Left lobe of liver (tissue), 2 donors: ENCODE measurements at places on chromosomes 4 and X.

GRCh38 chr4:164439037-164439436 lies 314.9 kb upstream of the SMIM31 start:
- DNase-seq = no peak

- no peak for DNase-seq
Measured at GRCh38 chrX:117429501-117429900, 687.1 kb downstream of the KLHL13 start.

GRCh38 chr4:99945718-99946355 lies 581 bp downstream of the DNAJB14 start:
- DNase-seq = no peak

GRCh38 chrX:49260221-49260985 lies 4.1 kb downstream of the FOXP3 start:
- no peak for DNase-seq

GRCh38 chr4:82200046-82200445 lies 173.7 kb downstream of the HNRNPD start:
- DNase-seq = no peak

GRCh38 chrX:88072339-88073030 lies 554.9 kb downstream of the KLHL4 start:
- no peak for DNase-seq

DNA sequence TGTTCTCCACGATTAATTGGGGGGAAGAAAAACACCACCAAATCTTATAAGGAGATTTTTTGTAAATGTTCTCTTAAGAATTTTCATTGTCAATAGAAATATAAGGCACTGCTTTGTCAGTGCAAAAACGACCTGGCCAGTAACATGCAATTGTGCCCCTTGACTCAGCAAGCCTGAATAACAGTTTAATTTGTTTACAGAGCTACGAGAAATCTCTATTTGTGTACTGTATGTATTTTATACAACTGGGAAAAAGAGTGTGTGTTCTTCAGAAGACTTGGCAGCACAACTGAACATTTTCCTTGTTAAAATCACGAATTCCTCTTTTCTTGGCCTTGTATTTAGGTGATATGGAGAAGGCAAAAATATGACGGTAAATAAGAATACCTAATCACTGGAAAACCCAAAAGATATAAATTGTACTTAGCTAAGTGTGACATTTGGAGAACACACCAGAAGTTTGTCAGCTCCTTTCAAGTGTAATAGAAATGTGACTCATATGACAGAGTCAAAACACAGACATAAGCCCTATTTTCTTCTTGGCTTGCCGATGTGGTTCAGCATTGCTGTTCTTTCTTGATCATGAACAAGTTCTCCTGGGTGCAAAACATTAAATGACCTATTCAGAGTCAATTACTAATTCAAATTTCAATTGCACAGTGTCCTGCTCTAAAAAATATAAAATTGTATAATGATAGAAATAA lies 945.0 kb upstream of the INTU start:
- DNase-seq = no peak

- no peak for DNase-seq
Measured at GRCh38 chr4:26424838-26425237, 65.4 kb downstream of the CCKAR start.

DNA sequence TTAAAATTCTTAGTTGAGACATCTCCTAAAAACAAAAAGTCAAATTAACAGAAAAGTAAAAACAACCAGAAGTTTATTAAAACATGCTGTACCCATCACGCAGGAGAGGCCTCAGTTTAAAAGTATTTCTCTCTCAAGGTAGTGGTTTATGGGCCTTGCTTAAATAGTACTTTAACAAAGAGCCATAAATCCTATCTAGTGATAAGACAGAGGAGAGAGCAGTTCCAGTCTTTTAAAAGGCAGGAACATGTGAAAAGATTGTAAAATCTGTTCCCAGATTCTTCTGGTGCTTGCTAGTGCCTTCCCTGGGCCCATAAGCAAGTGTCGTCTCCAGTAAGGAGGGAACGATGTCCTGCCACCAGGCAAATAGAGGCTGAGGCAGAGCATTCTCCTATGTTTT lies 476.3 kb upstream of the ADGRL3 start:
- DNase-seq = no peak

DNA sequence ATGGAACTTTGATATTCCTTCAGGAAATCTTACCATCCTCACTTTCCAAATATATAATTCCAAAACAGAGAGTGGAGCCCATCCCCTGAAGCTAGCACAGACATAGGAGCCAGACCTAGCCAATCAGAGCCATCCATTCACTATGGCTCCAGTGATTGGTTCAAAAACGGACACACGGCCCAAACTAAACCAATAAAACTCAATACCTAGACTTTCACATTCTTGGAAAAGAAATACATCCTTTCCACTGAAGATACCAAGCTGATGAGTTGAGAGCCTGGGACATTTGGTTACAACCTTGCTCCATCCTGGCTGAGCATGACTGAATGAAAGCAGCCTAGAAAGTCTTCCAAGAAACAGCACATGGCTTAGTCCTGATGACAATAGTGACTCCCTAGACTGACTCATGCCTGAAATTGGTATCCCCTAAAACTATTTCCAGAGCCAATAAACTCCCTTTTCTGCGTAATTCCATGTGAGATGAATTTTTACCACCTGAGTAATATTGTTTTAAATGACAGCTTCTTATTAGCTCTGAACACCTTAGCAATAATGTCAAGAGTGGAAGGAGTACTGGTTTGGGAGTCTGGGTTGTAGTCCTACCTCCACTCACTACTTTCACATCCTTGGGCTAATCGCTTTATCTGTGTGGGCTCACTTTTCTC lies 189.6 kb upstream of the LNX1 start:
- DNase-seq = no peak

- DNase-seq = no peak
Measured at GRCh38 chr4:179399054-179399782, 1957.0 kb upstream of the AGA start.

DNA sequence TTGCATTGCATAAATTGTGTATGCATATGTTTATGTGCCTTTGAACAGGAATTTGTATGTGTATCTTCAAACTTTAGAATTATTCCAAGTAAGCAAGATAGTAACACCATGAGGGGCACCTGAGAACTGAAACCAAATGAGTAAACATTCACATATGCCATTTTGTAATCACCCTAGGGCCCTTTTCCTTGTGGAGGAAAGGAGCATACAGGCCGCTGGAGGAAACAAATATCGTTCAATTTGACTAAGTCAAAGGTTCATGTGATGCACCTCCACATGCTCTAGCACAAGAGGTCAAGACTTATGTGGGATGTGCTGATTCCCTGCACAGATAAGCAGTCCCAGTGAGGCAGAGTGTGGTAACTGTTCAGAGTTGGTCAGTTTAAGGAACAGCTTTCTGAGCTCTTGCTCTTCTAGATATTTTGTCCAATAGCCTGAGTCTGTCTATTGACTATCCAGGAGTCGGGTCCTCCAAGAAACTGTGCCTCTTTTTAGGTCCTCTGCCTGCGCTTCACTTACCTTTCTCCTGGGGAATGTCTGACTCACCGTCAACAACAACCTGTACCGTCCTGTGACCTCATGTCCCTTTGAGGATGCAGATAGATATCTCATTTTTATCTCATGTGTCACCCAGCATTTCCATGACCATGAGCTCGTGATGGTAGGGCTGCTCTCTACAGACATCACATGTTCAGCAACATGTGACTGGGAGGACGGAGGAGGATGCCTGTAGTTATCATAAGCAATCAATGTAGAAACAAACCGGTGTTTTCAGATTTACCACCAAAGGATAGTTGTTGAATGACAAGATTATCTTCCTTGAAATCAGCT lies 196.9 kb downstream of the NWD2 start:
- no peak for DNase-seq

- no peak for DNase-seq
Measured at GRCh38 chrX:109268340-109268739, 213.5 kb downstream of the GUCY2F start.

- DNase-seq = no peak
Measured at GRCh38 chr4:74114234-74114633, 15.2 kb upstream of the CXCL2 start.

DNA sequence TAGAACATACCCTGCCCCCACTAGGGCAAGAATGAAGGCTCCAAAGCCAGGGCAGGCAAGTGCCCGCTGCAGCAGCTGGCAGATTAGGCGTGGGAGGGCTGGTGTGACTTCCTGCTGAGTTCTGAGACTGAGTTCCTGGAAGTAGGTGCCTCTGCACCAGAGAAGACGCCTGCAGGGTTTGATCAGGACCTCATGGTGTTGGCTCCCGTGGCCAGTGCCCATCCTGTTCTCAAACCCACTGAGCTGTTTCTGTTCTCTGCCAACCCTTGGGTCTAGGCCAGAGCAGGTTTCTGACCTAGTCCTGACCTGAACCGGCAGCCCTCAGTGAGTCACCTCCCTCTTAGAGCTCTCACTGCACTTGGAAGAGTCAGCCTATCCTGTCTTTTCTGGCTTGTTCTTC lies 220.7 kb downstream of the HS6ST2 start:
- no peak for DNase-seq

DNA sequence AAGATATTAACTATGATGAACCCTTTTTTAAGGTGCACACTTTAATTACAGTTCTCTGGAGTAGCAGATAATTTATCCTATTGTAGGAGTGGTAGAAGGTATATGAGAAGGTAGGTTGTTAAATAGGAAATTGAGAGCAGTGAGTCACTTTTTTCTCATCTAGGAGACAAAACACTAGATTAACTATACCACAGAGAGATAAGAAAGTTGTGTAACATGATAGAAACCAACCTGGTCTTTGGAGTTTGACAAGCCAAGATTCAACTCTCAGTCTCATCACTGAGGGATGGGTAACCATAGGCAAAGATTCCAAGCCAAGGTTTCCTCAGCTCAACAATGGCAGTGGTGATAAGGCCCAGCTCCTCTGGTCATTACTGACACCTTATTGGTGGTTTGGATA lies 104.0 kb downstream of the MAD2L1 start:
- DNase-seq = no peak

DNA sequence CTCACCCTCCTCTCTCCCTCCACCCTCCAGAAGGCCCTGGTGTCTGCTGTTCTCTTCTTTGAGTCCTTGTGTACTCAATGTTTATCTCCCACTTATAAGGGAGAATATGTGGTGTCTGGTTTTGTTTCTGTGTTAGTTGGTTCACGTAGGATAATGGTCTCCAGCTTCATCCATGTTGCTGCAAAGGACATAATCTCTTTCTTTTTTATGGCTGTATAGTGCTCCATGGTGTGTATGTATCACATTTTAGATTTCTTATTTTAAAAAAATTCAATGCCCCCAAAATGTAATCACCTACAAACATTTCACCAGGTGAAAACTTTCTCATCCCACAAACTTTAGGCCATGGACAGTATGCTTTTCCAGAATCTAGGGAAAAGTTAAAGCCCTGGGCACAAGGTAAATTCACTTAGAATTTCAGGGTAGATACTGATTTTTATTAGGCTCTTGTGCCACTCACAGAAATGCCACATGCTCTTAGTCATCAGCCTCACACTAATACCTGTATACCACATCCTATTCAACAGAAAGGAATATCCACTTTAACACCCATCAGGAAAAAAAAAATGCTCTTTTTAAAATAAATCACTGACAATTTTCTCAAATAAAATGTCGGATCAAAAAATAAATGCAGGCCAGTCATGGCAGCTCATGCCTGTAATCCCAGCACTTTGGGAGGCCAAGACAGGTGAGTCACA lies 104.8 kb upstream of the ENPP6 start:
- no peak for DNase-seq

GRCh38 chr4:72360075-72360474 lies 208.9 kb downstream of the ADAMTS3 start:
- no peak for DNase-seq

GRCh38 chr4:75630174-75630936 lies at the start of gene CDKL2:
Gene CDKL2 (minus strand): TSS chr4:75630528. CDS start chr4:75625988, 4,540 bp downstream.
- peak; percentile 72 for DNase-seq

- DNase-seq = no peak
Measured at GRCh38 chrX:70453024-70453618, 8.5 kb downstream of the DLG3 start.

GRCh38 chrX:2928191-2928582 lies 952 bp downstream of the ARSD start:
- DNase-seq = peak; percentile 59

- DNase-seq = no peak
Measured at GRCh38 chrX:100650841-100651240, 6.8 kb downstream of the SRPX2 start.

- no peak for DNase-seq
Measured at GRCh38 chr4:125710766-125711165, 396.0 kb downstream of the FAT4 start.

DNA sequence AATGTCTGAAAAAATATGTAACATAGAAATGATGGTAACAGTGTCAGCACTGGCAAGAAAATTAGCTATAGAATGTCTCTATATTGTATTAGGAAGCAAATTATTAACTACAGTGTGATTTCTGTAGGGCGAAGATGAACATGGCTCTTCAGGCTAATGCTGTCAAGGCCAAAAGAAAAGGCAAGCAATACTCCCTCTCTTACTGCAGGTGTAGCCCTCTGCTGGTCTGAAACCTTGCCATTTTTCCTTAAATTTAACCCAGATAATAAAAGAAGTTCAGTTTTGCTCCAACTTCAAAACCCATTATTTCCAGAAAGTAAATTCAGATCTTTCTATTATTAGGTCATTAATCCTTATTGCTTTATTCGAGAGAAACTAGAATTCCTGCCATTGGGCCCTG lies 215.9 kb downstream of the LRBA start:
- no peak for DNase-seq

GRCh38 chrX:11683057-11683456 lies 17.3 kb upstream of the ARHGAP6 start:
- DNase-seq = no peak

DNA sequence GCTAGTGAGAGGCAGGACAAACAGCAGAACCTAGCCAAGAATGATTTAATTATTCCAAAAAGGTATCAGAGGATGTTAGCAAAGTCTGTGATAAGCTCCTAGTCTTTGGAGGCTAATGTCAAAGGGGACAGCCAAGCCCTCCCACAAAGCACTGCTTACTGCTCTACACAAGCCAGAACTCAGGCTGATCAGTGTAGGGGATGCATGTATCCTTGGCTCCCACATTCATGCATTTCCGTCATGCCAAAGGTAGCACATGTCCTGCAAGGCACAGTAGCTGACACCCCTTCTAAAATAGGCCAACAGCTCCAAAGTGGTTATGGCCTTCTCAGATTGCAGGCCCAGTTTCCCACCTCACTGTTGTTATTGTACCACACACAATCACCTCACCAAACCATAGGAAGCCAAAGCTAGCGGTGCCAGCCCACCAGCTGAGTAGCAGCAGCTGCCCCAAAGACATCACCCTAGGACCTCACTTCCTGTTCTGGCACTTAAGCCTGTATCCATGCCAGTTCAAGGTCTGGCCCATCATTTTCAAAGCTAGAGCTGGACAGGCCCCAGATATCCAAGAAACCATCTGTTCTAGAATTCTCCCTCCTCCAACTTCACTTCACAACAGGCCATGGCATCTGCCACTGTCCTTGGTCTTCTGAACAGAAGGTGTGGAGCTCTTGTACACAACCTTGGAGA lies 40.9 kb downstream of the TSPAN5 start:
- DNase-seq = no peak

- peak; percentile 66 for DNase-seq
Measured at GRCh38 chrX:46573331-46573891, at the start of gene CHST7. Gene CHST7 (plus strand): TSS chrX:46573765. CDS start chrX:46573932, 167 bp downstream.

DNA sequence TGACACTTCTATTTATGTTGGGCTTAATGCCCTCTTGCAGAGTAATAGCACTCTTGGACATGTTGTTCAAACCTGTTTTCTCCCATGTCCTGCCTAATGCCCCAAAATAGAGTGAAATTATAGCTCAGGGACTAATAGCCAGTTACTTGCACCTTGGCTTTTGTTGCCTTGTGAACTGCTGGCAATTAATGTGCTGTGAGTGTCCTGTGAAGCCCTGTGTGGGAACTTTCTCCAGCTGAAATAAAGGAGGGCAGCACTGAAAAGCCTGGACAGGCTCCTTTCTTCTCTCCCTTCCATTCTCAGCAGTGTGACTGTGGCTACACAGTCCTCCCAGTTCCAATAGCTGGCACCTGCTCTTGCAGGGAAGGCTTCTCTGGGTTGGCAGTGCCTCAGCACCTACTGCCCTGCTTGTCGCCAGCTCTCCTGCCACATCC lies 72.4 kb downstream of the DCLK2 start:
- no peak for DNase-seq
